ENCODE measurements at places on chromosomes 2 and 18.

DNA sequence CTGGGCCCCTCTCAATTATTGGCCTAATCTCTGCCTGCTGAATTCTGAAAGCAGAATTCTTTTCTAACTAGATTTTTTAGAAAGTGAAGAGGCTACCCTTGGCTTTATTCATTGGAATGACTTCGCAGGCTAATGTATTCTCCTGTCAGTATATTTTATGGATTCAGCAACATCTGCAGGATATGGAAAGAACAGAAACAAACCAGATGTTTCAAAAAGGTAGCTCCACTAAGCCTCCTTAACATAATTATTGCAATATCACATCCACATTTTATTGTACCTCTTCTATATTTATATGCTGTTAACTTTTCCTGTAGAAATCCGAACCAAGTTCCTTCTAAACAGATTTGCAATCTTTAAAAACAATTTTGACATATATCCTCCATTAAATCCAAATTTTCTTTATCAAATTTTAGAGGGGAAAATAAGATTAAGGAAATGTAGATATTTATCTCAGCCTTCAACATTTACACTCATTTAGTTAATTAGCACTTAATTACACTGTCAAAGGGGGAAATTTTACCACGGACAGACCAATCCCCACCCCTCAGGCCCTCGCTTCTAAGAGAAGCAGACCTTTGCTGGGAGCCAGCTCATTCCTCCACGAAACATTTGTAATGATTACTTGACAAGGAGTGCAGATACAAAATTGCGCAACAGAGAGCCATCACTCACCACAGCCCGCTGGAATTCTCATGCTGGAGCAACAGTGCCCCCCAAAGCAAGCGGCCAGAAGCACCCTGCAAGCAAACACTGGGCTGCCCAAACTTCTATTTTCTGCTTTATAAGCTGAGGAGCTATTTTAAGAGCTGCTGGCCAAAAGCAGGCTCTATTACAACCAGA lies 253.4 kb downstream of the ETAA1 start:
- DNase-seq: no peak

DNA sequence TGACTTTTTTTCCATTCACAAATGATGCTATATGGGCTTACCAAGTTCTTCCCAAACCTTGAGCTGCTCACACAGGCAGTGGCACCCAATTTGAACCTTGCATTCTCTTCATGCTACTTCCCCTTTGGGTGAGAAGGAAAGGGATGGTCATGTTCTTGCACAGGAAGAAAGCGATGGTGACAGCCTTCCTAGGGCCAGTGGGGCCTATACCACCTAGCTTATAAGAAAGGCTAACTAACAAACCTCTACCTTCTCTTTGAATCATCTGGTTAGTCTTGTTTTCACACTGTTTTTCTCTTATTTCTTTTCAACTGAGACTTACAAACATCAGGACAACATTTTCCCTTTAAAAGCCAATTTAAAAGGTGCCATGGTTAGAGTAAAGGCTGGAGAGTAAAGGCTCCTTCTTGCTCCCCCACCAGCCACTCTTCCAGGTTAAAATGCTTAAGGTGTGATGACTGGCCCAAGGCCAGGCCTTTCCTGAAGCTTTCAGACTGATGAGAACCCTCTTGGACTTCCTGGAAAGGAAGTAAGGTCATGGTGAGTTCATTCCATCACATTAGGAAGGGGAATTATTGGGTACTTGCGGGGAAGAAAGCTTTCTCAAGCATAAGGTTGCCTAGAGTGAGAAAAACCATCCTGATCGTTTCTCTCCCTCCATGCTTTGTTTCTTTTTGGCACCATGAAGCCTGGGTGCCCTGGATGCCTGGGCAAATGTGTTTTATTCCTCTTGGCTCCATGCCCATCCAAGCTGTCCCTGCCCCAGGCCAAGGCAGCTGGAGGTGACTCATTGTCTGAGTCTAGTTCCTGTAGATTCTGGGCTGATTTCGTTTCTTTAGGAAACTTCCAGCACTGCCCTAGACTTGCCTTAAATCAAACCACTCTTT lies 41.4 kb upstream of the ITGB6 start:
- no peak for DNase-seq

DNA sequence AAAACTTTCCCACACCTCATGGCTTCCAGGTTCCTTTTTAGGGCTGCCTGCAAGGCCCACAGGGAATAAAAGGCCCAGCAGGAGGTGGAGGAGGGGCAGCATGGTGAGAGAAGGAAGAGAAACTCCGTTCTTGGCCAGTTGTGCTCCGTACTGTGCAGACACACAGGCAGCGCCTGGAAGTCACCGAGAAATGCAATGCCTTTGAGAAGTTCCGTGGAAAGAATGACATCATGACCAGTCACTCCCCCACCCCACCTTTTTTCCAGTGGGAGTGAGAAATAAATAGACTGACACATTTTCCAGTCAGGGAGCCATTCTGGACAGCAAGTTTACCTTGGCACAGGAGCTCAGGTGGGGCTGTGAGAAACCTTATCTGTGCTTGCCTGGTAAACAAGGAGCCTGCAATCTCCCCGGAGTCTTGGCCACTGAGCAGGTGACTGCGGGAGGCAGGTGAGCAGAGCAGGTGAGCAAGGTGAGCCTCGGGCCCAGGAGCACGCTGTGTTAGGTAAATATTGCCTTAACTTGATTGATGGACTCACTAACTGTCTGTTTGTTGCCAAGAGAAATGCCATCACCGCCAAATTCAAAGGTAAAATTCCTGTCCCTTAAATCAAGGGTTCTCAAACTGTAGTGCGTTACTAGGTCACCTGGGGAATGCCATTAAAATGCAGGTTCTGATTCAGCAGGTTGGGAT lies 13.5 kb upstream of the LBH start:
- DNase-seq: no peak

- no peak for DNase-seq
Observed at GRCh38 chr2:199471443-199472057, 13.8 kb upstream of the SATB2 start.

DNA sequence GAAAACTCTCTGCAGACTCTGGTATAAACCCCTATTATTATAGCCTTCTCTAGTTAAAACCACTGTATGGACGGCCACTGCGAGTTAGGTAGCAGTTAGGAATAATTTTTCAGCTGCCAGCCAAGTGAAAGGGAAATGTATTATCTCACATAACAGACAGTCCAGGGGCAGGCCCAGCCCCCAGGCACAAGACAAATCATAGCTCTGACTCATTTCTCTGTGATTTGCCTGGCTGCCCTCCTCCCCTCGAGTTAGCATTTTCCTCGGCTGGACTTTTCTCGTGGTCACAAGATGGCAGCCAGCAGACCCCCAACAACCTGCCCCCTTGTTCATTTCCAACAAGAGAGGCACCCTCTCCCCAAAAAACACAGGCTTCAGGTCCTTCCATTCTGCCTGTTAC lies 10.5 kb downstream of the VIT start:
- no peak for DNase-seq

- DNase-seq: no peak
Observed at GRCh38 chr2:119279666-119280065, 56.0 kb downstream of the STEAP3 start.

DNA sequence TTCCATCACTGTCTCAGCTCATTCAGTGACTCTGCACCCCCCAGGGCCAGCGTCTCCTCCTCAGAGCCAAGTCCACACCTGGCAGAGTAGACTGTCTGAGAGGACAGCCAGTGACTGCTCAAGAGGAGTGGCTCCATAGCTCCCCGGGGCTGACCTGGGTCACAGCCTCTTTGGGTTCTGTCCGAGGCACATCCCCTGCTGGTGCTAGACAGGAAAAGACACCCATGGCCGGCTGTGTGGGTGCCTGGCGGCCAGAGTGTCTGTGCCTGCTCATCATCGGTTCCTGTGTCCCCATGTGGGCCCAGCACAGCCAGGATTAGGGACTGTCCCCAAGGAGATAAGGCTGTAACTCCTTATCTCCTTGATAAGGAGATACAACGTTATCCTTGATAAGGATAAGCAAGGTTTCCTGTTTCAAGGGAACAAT lies 3.5 kb upstream of the CROCC2 start:
- DNase-seq: no peak

- DNase-seq: no peak
Observed at GRCh38 chr2:43240766-43241150, 14.4 kb upstream of the ZFP36L2 start.
